ENCODE measurements at places on chromosomes 7 and 10.

DNA sequence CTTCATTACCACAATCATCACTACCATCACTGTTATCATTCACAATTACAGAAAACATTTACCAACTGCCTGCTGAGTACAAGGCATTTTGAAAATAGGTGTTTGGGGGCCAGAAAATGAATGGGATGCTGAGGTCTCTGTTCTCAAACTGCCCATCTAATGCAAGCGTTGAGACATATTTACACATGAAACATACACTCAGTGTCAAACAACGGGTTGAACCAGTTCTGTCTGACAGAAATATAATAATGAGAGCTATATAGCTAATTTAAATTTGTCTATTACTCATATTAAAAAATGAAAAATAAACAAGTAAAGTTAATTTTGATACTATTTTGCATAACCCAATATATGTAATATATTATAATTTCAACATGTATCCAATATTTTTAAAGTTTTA, 303.1 kb downstream of the KCNMA1 start:
- DNase-seq = no peak
- no peak overlapping the region for H3K4me3 ChIP-seq
- no peaks in the 10 kb centered on the region for H3K4me1 ChIP-seq
- H3K27ac ChIP-seq = no peak overlapping the region
- H3K27me3 ChIP-seq = no peaks in the 10 kb centered on the region
- H3K36me3 ChIP-seq = no peaks in the 10 kb centered on the region

DNA sequence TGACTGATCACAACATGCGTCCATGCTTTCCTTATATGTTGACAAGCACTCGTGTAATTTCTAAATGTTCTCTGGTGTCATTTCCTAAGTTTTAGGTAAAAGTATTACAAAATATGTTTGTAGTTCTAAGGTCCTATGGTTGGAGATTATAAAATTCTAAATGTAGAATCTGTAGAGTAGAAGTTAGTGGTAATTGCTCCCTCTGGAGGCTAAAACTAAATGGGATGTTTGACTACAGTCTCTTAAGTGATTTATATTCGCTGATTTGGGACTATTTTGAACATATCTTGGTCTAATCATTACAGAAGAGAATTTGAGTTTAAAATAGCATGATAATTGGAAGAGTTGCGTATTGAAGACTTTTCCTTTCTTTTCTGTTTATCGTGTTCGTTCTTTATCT, 74.1 kb downstream of the ZMYND11 start:
- no peak overlapping the region for H3K4me3 ChIP-seq
- H3K36me3 ChIP-seq = peaks cover 14% of the 10 kb centered on the region
- no peaks in the 10 kb centered on the region for H3K4me1 ChIP-seq

DNA sequence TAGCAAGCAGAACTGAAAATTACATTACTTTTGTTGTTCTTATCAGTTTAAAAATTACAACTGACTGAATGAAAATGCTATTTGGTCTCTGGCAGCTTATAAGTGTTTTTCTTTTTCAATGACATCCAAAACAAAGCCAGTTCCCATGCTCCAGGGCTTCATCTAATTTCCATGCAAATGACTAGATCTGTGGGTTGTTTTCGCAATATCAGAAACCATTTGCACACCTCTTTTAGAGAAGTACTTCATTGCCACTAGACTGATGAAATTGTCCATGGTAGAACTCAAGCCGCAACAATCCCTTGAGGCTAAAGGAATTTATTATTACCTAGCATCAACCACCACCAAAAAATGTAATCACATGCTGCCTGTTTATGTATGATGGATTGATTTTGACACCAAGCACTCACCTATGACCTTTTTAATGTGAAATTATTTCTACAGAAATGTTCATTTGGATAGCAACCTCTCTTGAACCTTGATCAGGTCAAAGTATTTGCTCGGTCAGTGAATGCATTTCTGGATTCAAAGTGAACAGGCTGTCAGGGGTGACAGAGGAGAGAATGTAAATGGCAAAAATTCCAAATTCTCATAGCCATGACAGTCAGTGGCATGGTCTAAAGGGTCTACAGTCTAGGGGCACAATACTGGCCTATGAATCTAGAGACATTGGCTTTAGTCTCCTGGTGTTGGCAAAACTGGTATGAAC, 769.3 kb downstream of the SORCS1 start:
- no peaks in the 10 kb centered on the region for H3K27me3 ChIP-seq
- no peak overlapping the region for H3K27ac ChIP-seq
- H3K4me3 ChIP-seq = no peak overlapping the region
- no peaks in the 10 kb centered on the region for H3K4me1 ChIP-seq
- H3K36me3 ChIP-seq = no peaks in the 10 kb centered on the region

DNA sequence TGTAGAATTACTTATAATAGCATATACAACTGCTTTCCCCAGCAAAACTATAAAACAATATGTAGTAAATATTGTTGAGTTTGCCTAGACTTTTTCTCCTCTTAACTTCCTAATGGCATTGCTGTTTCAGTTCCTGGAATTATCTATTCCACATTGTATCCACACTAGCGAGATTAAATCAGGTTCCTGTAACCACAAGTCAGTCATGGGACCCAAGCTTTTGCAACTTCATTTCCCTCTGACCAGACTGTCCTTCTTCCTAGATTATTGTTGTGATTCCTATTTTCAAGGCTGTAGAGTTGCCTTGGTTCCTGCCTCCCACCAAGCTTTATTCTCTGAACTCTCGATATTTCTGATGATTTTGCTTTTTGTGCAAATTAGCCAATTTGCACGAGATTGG, 173.3 kb upstream of the ZNF804B start:
- DNase-seq = no peak
- H3K27ac ChIP-seq = no peak overlapping the region
- no peaks in the 10 kb centered on the region for H3K27me3 ChIP-seq
- H3K4me1 ChIP-seq = no peaks in the 10 kb centered on the region
- no peaks in the 10 kb centered on the region for H3K36me3 ChIP-seq

DNA sequence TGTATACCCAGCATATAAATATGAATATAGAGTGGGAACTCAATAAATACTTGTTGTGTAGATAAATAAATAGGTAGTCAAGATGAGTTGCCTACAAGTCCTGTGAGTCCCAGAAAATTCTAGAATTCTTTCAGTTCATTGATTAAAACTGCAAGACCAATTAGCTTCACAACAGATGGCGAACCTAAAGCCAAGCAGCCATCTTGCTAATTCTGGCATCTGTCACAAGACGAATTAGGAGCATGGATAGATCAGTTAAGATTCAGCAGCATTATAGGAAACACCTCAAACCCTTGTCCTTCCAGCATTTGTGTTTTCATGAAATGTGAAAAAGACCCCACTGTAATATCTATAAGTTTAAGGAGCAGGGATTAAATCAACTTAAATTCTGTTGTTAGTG, 552.7 kb downstream of the MAGI2 start:
- no peaks in the 10 kb centered on the region for H3K36me3 ChIP-seq
- H3K27ac ChIP-seq = no peak overlapping the region
- H3K4me1 ChIP-seq = no peaks in the 10 kb centered on the region
- H3K4me3 ChIP-seq = no peak overlapping the region
- DNase-seq = no peak

GRCh38 chr7:11557627-11558026, 274.4 kb downstream of the THSD7A start:
- H3K27ac ChIP-seq = no peak overlapping the region
- no peak overlapping the region for H3K4me3 ChIP-seq
- H3K36me3 ChIP-seq = no peaks in the 10 kb centered on the region
- no peak for DNase-seq
- H3K4me1 ChIP-seq = no peaks in the 10 kb centered on the region

DNA sequence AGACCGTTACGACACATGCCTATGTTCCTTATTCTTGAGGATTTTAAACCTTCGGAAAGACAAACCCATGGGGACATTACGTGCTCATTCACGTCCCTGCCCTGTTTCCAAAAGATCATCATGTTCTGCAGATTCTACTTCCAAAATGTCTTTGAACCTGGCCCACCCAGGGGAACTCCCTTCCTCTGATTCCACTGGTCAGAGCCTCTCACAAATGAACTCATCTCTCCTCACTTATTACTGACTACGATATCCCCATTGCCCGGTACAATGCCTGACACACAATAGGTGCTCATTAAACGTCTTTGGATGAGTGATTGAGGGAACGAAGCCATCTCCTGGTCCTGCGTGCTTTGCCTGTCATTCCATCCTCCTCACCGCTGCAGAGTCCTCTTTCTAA, 168.3 kb upstream of the RNF32 start:
- H3K27ac ChIP-seq = no peak overlapping the region
- no peaks in the 10 kb centered on the region for H3K27me3 ChIP-seq
- H3K4me1 ChIP-seq = no peaks in the 10 kb centered on the region
- H3K4me3 ChIP-seq = no peak overlapping the region
- DNase-seq = no peak

GRCh38 chr7:5439572-5440496, 16.2 kb upstream of the TNRC18 start:
- no peaks in the 10 kb centered on the region for H3K4me1 ChIP-seq
- H3K27ac ChIP-seq = no peak overlapping the region
- no peaks in the 10 kb centered on the region for H3K27me3 ChIP-seq
- H3K36me3 ChIP-seq = peaks cover 29% of the 10 kb centered on the region
- H3K4me3 ChIP-seq = no peak overlapping the region
- no peak for DNase-seq

GRCh38 chr10:47231414-47231813, 68.6 kb upstream of the GDF10 start:
- H3K27me3 ChIP-seq = no peaks in the 10 kb centered on the region
- H3K36me3 ChIP-seq = no peaks in the 10 kb centered on the region
- no peak overlapping the region for H3K4me3 ChIP-seq
- no peak for DNase-seq
- no peaks in the 10 kb centered on the region for H3K4me1 ChIP-seq

DNA sequence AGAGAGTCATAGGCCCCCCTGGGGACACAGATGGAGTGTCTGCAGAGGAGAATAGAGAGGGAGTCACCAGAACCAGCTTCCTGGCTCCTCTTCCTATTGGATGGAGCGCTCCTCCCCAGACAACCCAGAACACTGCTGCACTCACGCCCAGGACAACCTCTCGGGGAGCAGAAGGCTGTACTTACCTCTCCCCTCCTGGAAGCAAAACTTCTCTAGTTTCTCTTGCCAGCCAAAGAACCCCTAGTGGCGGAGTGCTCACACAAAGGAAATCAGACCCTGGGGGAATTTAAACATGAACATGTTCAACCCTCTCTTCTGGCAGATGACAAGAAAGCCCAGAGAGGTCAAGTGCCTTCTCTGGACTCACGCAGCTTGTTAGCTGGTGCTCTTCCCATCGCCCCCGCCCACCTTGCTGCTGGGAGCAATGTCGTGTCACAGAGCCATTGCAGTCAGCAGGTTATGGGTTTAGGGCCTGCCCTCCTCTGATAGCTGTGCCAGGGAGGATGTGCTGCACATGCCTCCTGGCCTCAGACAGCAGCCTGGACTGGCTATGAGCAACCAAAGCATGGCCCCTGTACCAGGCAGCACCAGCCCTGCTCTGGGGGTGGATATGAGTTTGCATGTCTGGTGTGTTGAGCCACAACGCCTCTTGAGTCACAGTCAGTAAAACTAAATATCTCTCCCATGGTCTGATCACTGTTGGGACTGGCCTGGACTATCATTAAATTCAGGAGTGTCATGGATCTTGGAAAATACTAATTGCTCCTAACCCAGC, 84.4 kb downstream of the SLIT1 start:
- no peak overlapping the region for H3K27ac ChIP-seq
- no peaks in the 10 kb centered on the region for H3K27me3 ChIP-seq
- H3K4me1 ChIP-seq = peaks cover 1% of the 10 kb centered on the region
- no peaks in the 10 kb centered on the region for H3K36me3 ChIP-seq

DNA sequence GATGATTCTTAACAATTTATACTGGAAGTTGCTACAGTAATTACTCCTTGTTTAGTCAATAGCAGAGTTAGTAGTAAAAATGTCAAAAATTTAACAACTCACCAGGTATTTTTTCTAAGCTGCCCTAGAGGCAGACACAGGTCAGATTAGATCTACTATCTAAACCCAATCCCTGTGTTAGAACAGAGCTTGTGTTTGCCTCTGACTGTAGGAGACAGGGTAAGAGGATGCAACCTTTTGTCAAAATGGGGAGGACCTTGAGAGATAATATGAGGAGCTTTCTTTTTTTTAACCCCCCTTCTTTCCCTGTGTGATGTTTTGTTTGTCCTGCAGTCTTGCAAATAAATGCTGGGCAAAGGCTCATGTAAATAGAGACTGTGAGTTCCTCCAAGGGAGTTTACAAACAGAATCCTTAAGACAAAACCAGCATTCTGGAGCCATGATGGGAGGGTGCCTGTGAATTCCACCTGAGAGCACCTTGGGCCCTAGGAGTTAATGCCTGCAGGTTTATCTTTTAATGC, 353.1 kb downstream of the GATA3 start:
- H3K4me3 ChIP-seq = no peak overlapping the region
- no peak for DNase-seq
- no peaks in the 10 kb centered on the region for H3K36me3 ChIP-seq
- no peaks in the 10 kb centered on the region for H3K4me1 ChIP-seq

DNA sequence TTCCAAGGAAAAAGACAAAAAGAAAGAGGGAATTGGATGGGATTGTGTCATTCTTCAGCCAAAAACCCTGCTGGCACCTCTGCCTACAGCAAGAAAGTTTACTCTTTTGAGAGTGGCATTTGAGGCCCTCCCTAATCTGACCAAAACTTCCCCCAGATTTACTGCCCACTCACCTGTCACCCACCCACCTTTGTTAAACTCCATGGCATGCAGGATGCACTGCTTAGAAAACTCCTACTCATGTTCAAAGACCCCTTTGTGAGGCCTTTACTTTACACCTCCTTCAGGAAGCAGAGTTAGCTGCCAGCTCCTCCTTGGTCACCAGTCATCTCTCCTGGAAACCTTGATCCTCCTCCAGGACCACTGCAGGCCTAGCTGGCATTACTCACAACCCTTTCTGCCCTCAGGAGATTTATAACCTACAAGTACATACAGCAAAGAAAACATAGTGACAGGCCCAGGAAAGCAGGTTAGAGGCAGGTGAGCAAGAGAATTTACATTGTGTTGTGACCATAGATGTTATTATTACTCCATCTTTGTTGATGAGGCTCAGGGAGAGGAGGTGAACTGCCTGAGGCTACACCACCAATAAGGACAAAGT, 10.3 kb upstream of the PLAC9 start:
- no peak for DNase-seq
- no peaks in the 10 kb centered on the region for H3K27me3 ChIP-seq
- no peaks in the 10 kb centered on the region for H3K4me1 ChIP-seq
- H3K36me3 ChIP-seq = no peaks in the 10 kb centered on the region
- H3K4me3 ChIP-seq = no peak overlapping the region
- no peak overlapping the region for H3K27ac ChIP-seq

GRCh38 chr10:22850541-22850940, 77.3 kb upstream of the ARMC3 start:
- no peaks in the 10 kb centered on the region for H3K36me3 ChIP-seq
- no peak overlapping the region for H3K4me3 ChIP-seq
- H3K4me1 ChIP-seq = peaks cover 7% of the 10 kb centered on the region
- DNase-seq = no peak
- H3K27me3 ChIP-seq = no peaks in the 10 kb centered on the region
- peak overlapping the region; percentile 95 for H3K27ac ChIP-seq

GRCh38 chr7:29421010-29421956, 142.4 kb upstream of the PRR15 start:
- H3K4me3 ChIP-seq = no peak overlapping the region
- H3K27ac ChIP-seq = no peak overlapping the region
- no peak for DNase-seq
- H3K4me1 ChIP-seq = no peaks in the 10 kb centered on the region

GRCh38 chr10:126104767-126105166, 208.4 kb downstream of the FANK1 start:
- H3K27ac ChIP-seq = no peak overlapping the region
- H3K36me3 ChIP-seq = no peaks in the 10 kb centered on the region
- no peaks in the 10 kb centered on the region for H3K27me3 ChIP-seq
- H3K4me3 ChIP-seq = no peak overlapping the region
- DNase-seq = no peak

- no peak overlapping the region for H3K27ac ChIP-seq
- no peak overlapping the region for H3K4me3 ChIP-seq
- no peak for DNase-seq
- H3K4me1 ChIP-seq = no peaks in the 10 kb centered on the region
Observed at GRCh38 chr7:127486654-127487053, 94.1 kb upstream of the ZNF800 start.
